ENCODE measurements at places on chromosomes 4 and X. TPM values are rescaled to one million over a fixed set of nuclear protein-coding genes. Genes with fewer than 3 reads are reported as not detected.

Gene STBD1
- total RNA-seq, result 8.8 TPM

Gene DSPP
- not detected for total RNA-seq

Gene RBM46
- total RNA-seq, result not detected

Gene SMIM10L2A
- 1.7 TPM for total RNA-seq

Gene CCKAR
- under 0.01 TPM for total RNA-seq

Gene SORCS2
- total RNA-seq, result 0.19 TPM

Gene PDZD11
- total RNA-seq, result 43.7 TPM

Gene NEUROG2
- total RNA-seq, result not detected

Gene DNAAF6
- not detected for total RNA-seq

Gene PPEF2
- total RNA-seq, result 0.19 TPM

Gene MND1
- total RNA-seq, result 10.2 TPM

Gene CETN2
- 35.3 TPM for total RNA-seq

Gene XK
- under 0.01 TPM for total RNA-seq

Gene SMC1A
- 33.9 TPM for total RNA-seq

Gene FSTL5
- not detected for total RNA-seq

All from regular cardiac myocyte (primary cell).